ENCODE measurements at places on chromosomes 1 and 21.

DNA sequence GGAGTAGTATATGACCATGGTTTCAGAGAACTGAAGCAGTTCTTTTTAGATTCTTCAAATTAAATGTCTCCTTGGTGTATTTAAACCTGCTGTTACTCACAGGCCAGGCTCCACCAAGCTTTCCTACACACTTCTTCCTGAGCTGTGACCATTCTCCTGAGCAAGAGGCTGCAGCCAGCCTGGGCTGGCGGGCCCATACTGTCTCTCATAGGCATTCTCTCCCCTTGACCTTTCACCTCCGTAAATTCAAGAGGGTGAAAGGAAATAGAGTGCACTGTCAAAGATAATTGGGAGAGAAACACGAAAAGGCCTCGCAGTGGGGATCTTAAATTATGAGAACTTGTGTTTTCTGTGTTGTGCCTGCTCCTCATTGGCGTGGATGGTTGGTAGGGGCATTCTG lies 2.3 kb downstream of the ARF1 start:
- DNase-seq: no peak

DNA sequence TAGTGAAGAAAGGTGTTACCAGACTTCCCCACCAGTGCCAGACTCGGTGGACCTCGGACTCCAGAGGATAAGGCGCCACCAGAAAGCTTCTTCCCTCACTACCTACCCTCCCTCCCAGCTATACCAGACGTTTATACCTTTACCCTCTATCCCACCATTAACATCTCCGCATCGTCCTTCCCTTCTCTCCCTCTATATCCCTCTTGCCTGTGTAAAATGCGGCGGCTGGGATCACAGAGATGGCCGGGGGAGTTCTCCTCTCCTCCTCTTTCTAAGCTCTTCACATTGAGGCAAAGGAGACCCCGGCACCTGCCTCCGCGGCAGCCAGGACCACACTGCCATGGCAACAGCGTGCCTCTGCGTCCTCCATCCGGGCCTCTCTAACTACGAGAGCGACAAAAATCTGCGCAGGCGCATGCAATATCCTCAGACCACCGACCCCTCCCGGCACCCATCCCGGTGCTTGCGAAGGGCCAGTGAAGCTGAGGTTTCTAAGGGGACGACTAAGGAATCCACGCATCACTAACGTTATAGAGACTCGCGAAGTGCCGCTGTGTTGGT lies at the start of gene CCDC181:
Gene CCDC181 (minus strand): TSS at position 394 of the 561 bp plus-strand sequence. CDS start 2,547 bp downstream, outside the sequence.
- peak; percentile 13 for DNase-seq

DNA sequence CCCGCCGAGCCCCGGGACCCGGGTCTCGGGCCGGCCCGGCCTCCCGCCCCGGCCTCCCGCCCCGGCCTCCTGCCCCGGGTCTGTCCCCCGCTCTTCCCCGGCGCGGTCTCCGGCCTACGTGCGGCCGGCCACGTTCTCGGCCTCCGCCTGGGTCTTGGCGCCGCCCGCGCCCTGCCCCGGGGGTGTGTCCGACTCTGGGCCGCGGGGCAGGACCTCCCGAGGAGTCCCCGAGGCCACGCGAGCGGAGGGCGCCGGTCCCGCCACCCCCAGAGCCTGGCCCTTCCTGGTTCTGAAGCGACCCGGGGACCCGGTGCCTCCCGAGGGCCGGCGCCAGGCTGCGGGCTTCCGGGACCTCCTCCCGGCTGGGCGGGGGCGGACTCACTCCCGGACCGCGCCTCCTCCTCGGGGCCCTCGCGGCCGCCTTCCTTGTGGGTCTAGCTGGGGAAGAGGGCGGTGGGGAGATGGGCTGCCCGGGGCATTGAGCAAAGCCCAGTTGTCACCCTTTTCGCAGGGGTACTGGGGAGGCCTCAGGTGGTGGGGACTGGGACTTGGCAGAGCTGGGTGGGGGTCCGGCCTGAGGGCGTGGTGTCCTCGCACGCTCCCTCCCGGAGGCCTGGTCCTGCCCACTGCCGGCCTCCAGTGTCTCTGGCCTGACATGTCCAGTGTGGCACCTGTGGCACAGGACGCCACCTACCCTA lies 558 bp downstream of the PFKL start:
- peak; percentile 67 for DNase-seq

DNA sequence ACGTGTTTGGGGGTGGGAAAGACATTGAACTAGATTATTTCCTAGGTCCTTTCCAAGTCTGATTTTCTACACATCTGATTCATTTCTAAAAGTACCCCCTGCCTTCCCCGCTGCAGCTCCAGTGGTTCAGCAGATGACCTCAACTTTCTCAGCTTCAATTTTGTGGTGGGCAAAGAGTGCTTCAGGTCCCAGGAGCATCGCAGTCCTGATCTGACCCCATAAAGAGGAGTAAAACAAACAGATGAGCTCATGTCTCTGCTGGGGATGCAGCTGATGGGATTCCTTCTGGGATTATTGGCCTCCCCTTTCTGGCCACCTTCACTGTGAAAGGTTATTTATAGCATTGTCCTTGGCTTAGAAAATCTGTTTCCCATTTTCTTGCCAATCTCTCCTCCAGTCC lies 337.0 kb upstream of the PLXNA2 start:
- no peak for DNase-seq

GRCh38 chr21:14850394-14850793 lies 214.4 kb downstream of the NRIP1 start:
- DNase-seq: no peak

DNA sequence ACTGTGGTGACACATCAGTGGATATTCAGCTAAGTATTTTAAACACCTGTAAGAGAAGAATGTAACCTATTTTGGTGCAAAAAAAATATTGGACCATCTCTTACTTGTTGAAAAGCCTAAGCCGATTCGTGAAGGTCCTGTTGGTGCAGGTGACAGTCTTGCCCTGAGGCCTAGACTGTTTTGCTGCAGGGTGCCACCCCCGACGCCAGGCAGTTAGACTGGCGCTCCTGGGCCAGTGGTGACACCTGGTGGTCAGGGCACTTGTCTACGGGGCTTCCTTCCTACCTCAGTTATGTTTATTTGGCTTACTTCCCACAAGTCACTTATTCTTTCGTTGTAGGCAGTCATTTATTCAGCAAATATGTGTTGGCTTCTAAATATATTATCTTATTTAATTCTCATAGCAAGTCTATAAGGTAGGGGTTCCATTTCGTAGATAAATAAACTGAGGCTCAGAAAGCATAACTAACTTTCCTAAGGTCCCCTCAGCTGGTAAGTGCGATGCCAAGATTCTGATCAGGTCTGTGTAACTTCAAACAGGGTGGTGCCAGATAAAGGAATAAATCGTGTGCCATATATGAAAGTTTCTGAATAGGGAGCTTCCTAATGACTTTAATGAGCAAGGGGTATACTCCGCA lies 1.9 kb downstream of the EEIG2 start:
- peak; percentile 62 for DNase-seq

- DNase-seq: no peak
These were observed 51.5 kb upstream of the SCYL3 start for GRCh38 chr1:169945181-169945580.

GRCh38 chr1:38097284-38097898 lies 50.8 kb upstream of the POU3F1 start:
- no peak for DNase-seq

DNA sequence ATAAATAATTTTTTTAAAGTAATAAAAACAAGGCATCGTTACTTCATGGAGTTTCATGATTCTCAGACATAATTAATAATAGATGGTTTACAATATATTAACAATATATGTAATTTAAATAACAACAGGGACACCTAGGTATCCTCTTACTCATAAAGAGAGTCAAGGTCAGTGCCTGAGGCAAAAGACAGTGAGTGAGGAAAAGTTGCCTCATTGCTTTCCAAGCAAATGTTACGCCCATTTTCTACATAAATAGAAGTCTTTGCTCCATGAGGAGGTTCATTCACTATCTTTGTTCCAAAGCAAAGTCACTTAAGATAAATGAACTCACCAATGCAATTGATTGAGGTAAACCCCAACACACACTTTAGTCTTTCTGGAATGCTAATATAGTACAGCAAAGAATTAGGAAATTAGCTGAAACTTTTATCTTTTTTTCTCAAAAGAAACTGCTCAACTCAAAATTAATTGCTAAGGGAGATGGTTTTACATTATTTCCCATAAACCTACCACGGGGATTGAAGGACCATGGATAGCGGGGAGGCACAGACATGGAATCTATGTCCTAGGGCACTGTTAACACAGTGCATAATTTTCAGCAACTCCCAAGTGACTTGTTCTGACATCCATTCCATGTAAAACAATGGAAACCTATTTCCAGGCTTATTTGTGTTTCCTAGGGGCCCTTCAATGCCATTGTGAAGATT lies 19.6 kb downstream of the BCL9 start:
- DNase-seq: peak; percentile 31

GRCh38 chr1:14941864-14942263 lies 211.7 kb upstream of the TMEM51 start:
- DNase-seq: no peak

GRCh38 chr1:86687595-86687994 lies 16.8 kb upstream of the SH3GLB1 start:
- no peak for DNase-seq

DNA sequence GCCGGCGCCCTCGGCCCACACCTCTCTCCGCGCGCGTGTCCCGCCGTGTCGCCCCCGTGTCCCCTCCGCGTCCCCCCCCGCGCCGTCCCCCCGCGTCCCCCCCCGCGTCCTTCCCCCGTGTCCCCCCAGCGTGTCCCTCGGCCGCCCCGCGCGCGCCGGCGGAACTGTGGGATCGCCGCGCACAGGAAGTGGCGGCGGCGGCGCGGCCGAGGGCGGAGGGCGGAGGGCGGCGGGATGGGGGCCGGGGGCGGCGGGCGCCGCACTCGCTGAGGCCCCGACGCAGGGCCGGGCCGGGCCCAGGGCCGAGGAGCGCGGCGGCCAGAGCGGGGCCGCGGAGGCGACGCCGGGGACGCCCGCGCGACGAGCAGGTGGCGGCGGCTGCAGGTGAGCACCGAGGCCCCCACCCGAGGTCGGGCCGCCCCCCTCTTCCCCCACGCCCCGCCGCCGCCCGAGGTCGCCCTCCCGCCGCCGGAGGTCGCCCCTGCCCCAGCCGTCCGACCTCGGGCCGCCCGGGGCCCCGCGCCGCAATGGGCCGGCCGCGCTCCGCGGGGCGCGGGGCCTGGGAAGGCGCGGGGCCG lies at the start of gene AGPAT3:
Gene AGPAT3 (plus strand): TSS at position 262 of the 578 bp plus-strand sequence. CDS start 94,459 bp downstream, outside the sequence.
- DNase-seq: no peak

DNA sequence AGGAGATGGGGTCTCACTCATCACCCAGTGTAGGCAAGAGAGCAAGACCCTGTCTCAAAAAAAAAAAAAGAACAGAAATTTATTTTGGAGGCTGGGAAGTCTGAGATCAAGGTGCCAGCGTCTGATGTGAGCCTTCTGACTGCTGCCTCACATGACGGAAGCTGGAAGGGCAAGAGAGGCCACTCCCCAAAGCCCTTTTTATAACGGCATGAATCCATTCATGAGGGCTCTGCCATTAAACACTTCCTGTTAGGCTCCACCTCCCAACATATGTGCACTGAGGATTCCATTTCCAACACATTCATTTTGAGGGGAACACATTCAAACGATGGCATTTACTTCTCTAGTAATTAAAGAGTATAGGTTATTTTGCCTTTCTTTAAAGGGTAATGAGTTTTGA lies 50.9 kb upstream of the C1orf198 start:
- no peak for DNase-seq

DNA sequence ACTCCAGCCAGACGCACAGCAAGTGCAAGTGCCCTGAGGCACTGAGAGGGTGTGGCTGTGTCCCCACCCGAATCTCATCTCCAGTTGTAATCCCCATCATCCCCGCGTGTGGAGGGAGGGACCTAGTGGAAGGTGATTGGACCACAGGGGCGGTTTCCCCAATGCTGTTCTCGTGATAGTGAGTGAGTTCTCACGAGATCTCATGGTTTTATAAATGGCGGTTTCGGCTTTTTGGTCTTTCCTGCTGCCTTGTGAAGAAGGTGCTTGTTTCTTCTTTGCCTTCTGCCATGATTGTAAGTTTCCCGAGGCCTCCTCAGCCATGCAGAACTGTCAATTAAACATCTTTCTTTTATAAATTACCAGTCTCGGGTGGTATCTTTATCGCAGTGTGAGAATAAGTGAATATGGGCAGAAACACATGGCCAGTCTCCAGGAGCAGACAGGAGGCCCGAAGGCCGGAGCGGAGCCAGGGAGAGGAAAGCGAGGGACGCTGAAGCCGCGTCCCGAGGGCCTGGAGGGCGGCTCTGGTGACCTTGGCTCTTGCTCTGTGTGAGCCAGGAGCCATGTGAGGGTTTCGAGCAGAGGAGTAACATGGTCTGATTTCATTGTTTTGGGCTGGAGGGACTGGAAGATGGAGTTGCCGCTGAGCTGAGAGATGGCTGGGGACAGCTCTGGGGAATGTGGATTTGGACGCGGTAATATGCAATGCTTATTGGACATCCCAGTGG lies 76.0 kb upstream of the C1orf174 start:
- DNase-seq: no peak

- no peak for DNase-seq
These were observed 3.8 kb downstream of the AGO1 start for GRCh38 chr1:35886577-35887431.

DNA sequence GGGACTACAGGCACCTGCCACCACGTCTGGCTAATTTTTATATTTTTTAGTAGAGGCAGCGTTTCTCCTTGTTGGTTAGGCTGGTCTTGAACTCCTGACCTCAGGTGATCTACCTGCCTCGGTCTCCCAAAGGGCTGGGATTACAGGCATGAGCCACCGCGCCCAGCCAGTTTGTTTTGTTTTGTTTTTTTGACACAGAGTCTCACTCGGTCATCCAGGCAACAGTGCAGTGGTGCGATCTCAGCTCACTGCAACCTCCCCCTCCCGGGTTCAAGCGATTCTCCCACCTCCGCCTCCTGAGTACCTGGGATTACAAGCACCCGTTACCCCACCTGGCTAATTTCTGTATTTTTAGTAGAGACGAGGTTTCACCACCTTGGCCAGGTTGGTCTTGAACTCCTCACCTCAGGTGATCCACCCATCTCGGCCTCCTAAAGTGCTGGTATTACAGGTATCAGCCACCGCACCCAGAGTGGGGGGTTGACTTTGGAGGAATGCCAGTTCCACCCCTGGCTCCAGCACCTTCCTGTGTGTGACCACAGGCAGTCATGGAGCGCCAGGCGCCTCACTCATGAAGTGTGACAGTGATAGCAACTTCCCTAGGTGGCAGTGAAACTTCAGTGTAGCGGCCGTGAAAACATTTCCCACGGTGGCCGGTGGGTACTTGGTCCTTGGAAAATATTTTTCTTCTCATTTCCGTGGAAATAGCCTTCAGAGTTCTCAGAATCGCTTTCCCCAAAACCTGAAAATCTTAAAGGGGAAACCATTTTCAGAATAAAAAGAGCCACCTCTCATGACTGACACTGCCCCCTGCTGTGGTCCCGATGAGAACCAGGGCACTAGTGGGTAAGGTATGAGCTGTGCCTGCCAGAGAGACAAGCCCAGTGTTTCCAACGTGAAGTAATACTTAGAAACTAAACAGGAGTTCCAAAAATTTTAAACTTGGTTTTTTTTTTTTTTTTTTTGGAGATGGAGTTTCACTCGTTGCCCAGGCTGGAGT lies 48.6 kb downstream of the WDR4 start:
- no peak for DNase-seq

- no peak for DNase-seq
These were observed 162.5 kb downstream of the APP start for GRCh38 chr21:26007951-26008498.

GRCh38 chr1:25197982-25198662 lies 34.2 kb downstream of the SYF2 start:
- DNase-seq: no peak

- no peak for DNase-seq
These were observed 366.9 kb downstream of the DPYD start for GRCh38 chr1:97553971-97554370.

GRCh38 chr1:5847013-5847659 lies 145.1 kb downstream of the NPHP4 start:
- peak; percentile 46 for DNase-seq
